Pericardium fibroblast (primary cell): ENCODE measurements at places on chromosomes 2 and 18. TPM values are rescaled to one million over a fixed set of nuclear protein-coding genes. Genes with fewer than 3 reads are reported as not detected.

TEKT4 gene
- total RNA-seq, result not detected in 2 replicates

IL1R2 gene
- total RNA-seq, result 3.9 TPM in 1 of 2 replicates, not detected in the other

PLEKHA3 gene
- total RNA-seq, result 3.4 and 4.3 TPM in 2 replicates

DSG2 gene
- total RNA-seq, result 1.4 and 10.0 TPM in 2 replicates

RPL31 gene
- 1,697 and 2,108 TPM in 2 replicates for total RNA-seq

EVA1A gene
- 7.3 and 26.1 TPM in 2 replicates for total RNA-seq

FNDC4 gene
- 15.2 and 17.4 TPM in 2 replicates for total RNA-seq

LBX2 gene
- total RNA-seq, result 1.9 and 3.2 TPM in 2 replicates

APOB gene
- total RNA-seq, result under 0.01 and 0.12 TPM in 2 replicates

COA5 gene
- 12.7 and 24.8 TPM in 2 replicates for total RNA-seq

SCN1A gene
- total RNA-seq, result not detected in 2 replicates

MAL gene
- total RNA-seq, result not detected in 2 replicates

PSD4 gene
- total RNA-seq, result 0.58 and 0.85 TPM in 2 replicates

TMEM169 gene
- 0.43 and 1.5 TPM in 2 replicates for total RNA-seq

RNMT gene
- total RNA-seq, result 13.5 and 16.2 TPM in 2 replicates

UXS1 gene
- total RNA-seq, result 20.0 and 29.6 TPM in 2 replicates
